ENCODE measurements at places on chromosomes 11 and 22.

DNA sequence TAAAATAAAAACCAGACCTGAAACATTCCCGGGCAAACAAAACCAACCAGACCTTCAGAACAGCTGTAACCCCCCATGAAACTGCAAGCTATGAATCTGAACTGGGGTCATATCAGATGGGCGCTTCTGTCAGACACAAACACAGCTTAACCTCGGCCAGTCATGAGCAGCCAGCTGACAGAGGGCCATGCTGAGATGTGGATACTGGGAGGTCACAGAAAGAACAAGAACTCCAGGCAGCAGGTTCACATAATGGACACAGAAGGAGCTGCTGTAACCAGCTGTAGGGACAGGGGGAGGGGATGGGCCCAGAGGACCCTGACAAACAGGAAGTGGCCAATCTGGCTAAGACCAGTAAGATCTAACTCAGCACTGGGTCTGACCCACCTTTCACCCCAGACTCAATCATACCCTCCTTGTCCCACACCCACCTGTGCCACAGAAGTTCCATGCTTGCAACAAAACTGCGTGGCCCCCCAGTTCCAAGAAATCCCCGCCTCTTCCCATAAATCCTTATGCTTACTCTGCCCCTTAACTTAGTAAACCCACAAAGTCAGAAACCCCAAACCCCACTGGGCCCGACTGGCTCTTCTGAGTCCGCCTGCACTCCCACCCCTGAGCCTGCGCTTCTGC, 4.0 kb downstream of the APOL4 start:
- no peak for DNase-seq

DNA sequence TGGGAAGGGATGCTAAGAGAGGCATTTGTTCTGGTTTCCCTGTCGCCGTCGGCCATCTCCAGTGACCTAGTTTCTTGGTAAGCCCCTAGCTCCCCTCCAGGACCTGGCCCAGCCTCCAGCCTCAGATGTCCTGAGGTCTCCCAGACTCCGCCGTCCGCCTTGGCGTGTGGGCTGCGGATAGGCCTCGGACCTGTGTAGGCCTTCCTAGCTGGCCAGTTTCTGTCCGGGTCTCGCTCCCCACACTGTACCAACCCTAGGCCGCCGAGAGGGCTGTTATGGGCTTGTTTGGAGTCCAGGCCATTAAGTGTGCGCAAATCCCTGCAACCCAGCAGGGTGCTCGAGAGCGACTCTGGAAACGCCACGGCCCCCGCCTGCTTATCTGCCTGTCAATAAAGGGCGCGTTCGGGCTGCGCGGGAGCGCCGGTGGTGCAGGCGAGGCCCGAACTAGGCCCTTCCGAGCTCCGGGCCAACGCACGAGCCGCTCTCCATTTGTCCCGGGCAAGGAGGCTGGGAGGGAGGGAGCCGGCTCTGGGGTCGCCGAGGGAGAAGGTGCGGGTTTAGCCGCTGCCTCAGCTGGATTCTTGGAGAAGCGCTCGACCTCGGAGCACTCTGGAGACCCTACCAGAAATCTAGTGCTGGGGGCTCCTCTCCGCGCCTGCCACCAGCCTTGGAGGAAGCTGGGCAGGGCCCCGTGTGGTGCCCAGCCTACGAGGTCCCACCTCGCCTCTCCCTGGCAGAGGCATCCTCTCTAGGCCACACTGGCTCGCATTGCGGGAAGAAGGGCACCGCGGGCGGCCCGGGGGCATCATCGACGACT, 8.7 kb upstream of the PAX6 start:
- DNase-seq: no peak

- no peak for DNase-seq
Observed at GRCh38 chr11:76761718-76762355, 21.3 kb upstream of the TSKU start.

GRCh38 chr22:20093418-20094196, 13.6 kb downstream of the DGCR8 start:
- no peak for DNase-seq

DNA sequence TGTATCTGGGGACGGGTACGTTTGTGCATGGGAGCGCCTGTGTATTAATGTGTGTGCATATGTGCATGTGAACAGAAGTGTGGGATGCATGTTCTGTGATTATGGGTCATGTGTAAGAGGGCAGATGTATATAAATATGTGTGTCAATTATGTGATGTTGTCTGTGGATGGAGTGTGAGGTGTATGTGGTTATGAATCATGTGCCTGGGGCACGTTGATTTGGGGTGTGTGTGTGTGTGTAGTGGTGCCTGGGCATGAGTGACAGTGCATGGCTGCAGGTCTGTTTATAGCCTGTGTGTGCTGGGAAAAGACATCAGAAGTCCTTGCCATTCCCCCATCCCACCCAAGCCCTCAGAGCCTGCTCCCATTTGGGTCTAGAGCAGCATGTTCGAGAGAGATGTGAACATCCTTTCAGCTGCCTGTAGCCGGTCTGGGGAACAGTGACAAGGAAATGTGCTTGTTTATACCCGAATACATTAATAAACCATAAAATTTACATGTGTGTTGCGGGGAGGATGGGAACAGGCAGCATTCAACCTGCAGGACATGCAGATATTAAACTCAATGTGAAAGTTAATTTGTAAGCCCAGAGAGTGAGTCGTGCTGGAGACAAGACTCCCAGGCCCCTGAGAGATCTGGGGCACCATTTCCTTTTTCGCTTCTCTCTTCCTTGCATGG, 129.0 kb downstream of the NECTIN1 start:
- no peak for DNase-seq

GRCh38 chr22:43217285-43218030, 30.5 kb upstream of the TTLL12 start:
- no peak for DNase-seq

DNA sequence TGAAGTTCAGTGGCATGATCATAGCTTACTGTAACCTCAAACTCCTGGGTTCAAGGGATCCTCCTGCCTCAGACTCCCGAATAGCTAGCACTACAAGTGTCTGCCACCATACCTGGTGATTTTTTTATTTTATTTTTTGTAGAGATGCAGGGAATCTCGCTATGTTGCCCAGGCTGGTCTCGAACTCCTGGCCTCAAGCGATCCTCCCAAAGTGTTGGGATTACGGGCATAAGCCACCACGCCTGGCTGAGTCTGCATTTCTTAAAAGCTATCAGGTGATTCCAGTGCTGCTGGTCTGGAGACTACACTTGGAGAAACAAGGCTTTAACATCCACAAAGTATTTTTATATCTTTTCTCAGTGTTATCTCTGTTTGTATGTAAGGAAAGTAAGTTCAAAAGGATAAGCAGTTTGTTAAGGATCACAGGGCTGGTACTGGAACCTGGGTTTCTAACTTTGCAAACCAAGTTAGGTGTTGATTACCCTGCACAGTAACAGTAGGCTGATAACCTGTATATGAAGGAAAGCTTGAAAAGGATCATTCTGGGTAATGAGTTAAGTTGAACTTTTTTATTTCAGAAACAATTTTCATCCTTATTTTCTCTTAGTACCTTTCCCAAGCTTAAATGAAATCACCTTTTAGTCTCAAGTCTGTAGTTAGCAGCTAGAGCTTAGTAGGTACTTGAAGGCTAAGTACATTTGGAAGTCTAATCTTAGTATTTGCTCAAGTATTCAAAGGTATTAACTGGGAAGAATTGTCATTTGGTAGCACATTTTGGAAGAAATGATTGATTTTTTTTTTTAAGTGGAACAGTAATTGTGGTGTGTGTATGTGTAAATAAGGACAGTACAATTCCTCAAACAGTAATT, 12.5 kb downstream of the ACER3 start:
- DNase-seq: no peak

DNA sequence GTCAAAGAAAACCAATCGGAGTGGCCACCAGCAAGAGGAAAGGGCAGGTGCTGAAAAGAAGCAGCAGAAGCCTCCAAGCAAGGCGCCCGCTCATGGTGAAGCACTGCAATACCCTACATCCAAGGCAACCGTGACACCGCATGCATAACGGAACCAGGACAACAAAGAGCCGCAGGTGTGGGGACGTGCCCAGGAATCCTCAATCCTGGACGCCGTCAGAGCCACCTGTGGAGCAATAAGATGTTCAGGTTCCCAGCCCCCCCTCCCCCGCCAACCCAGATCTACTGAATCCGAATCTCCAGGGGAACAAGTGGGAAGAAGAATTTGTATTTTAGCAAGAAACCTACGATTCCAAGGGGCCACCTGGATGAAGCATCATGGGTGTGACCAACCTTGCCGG, 70.8 kb downstream of the SHANK2 start:
- no peak for DNase-seq

Measured in DMS79 treated with DMSO at 0.1 percent for 48 hours (cell line).